ENCODE measurements at places on chromosomes 2 and 18. TPM values are rescaled to one million over a fixed set of nuclear protein-coding genes. Genes with fewer than 3 reads are reported as not detected.
A peak's percentile ranks its signal among the peaks of the same experiment; 100 is the strongest.

DNA sequence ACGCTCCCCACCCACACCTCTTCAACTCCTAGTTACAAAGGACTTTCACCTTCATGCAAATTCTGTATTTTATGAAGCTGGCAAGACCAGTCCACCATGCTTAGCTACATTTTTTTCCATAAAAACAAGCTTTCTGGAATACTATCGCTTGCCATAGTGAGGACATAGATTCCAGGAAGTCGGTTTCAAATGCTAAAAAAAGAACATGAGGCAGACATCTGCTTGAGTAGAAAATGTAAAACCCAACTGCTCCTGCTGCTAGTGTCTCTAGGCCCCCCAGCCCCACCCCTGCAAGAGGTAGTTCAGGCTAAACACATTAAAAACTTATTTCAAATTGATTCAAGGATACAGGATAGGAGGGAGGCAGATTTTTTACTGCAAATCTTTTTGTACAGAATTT lies 148.9 kb downstream of the SMAD2 start:
- DNase-seq, result no peak

GRCh38 chr2:1588978-1589621 lies 155.2 kb downstream of the PXDN start:
- DNase-seq, result no peak

GRCh38 chr2:102736410-102737409 lies 25.1 kb upstream of the TMEM182 start:
- peak; percentile 62 for DNase-seq

- DNase-seq, result peak; percentile 51
Measured at GRCh38 chr2:145692971-145693478, 1173.1 kb upstream of the ZEB2 start.

GRCh38 chr18:56294484-56295183 lies 343.8 kb downstream of the TXNL1 start:
- DNase-seq, result no peak

DNA sequence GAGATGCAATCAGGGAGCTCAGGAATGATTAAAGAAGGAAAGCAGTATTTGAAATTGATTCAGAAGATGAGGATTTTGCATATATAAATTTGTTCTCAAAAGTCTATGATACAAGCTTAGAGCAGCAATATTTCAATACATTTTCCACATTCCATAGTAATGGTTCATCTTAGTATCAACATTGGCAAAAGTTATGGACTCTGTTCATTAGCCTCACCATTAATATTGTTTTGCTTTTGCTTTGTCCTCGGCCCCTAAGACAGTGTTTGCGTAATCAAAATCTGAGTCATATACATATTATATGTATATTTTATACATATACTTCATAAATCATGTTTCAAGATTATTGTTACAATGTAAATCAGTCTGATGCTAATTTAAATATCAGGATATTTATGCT lies 176.6 kb downstream of the CNTNAP5 start:
- DNase-seq, result no peak

DNA sequence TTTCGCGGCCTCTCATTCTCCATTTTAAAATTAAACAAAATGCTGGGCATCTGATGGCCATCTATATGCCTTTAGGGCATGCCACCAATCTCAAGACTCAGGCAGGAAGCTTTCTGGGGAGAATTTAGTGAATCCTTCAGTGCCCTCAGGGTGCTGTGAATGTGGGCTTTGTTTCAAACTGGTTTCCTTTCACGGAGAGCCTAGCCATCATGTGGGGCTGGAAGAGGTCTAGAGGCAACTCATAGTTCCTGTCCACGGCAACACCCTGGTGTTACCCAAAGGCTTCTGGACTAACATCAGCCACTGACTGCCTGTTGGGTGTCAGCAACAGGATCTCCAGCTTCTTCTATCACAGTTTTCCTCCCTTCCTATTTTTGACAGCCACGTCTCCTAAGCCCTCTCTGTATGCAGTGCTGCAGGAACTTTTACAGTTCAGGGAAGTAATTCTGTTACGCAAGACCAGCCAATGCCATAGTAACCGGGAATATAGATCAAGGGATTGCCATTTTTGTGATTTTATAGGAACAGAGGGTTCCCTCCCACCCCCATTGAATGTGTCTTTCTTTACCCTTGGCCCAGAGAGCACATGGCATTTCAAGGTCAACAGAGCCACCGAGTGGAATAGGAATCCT lies 7.9 kb upstream of the WDR33 start:
- DNase-seq, result no peak

- no peak for DNase-seq
Measured at GRCh38 chr2:202771336-202771735, 100.2 kb downstream of the ICA1L start.

DNA sequence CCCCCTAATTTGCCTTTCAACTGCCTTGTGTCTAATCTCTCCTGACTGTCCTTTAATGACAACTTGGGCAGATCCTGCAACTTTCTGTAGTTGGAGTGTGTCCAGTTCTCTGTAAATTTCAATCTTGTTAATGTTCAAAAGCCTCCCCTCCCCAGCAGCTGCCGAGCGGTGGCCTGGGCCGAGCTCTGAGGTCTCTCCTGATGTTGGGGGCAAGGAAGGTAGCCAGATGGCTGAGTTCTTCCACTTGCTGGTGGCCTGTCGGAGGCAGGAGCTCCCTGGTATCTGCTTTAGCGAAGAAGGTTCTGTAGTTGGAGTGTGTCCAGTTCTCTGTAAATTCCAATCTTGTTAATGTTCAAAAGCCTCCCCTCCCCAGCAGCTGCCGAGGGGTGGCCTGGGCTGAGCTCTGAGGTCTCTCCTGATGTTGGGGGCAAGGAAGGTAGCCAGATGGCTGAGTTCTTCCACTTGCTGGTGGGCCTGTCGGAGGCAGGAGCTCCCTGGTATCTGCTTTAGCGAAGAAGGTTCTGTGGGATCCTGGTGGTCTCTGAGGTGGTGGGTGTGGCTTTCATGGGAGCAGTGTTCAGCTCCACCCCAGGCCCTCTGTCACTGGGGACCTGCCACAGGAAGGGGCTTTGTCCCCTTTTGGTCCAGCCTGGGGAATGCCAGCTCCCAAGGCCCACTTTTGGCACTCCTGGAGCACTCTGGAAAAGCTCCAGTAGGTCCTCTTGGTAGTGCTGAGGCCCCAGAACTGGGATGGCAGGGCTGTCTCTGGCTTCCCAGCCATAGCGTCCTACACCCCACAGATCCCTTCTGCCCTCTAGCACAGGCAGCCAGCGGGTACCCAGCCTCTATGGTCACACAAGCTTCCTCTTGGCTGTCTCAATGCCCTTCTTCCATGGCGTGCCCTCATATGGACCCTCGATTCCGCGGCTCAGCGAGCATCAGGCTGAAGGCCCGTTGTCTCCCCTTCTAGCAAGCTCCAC lies 211.9 kb downstream of the ALPK2 start:
- no peak for DNase-seq

- DNase-seq, result no peak
Measured at GRCh38 chr2:64212801-64213321, 68.6 kb upstream of the PELI1 start.

GRCh38 chr2:236673823-236674185 lies 104.2 kb downstream of the ACKR3 start:
- DNase-seq, result no peak

DNA sequence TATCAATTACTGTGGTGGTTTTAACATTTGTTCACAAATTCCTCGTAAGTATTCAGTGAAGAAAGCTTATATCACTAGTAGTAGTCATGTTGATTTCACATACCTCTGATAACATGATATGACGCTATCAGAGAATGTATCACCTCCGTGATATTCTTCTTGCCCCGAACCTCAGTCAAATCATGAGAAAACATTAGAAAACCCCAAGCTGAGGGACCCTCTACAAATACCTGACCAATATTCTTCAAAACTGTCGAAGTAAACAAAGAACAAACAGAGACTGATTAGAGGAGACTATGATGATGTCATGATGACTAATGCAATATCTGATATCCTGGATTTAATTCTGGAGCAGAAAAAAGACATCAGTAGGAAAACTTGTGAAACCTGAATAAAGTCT lies 85.6 kb upstream of the SPOPL start:
- peak; percentile 92 for DNase-seq

GRCh38 chr2:197080578-197081216 lies 154.2 kb upstream of the PGAP1 start:
- DNase-seq, result no peak

DNA sequence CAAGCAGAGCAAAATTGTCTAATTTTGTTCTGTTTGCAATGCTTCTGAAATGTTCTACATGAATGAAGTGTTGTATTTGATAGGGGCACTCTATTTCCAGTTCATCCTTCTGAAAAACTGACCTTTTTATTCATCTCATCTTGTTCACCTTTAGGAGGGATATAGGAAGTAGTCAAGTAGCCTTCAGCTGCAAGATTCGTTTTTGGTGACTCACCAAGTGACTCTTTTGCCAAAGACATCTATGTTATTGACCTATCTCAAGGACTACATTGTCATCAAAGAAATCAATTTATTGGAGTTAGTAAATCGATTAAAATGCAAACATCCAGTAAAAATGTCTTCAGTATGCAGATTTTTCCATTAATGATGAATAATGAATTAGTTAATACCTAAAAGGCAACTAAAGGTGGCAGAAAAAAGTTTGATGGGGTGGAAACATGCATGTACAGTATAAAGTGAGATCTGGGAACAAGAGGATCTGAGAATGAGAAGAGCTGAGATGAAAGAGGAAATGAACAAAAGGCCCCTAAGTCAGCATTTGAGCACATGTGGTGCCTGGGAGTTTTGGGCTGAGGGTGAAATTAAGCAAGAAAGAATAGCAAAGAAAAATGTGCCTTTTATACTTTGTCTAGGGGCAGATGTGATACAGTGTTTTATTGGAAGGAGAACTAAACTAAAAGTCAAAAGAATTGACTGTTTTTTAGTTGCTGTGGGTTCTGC lies 255.1 kb upstream of the LINC00305 start:
- no peak for DNase-seq

GRCh38 chr18:35077937-35078336 lies 36.7 kb downstream of the MAPRE2 start:
- no peak for DNase-seq

- DNase-seq, result no peak
Measured at GRCh38 chr2:13751955-13752354, 880.6 kb upstream of the LRATD1 start.

Gene UGT1A10
- not detected for total RNA-seq

Gene MC4R
- not detected for total RNA-seq

Gene C2orf66
- 0.84 TPM for total RNA-seq

Gene MARCO
- total RNA-seq, result not detected

Gene ITGB6
- not detected for total RNA-seq

Gene EPHA4
- total RNA-seq, result 59.3 TPM

Gene ABCG8
- not detected for total RNA-seq

Gene C2orf15
- total RNA-seq, result 0.27 TPM

Gene TCF7L1
- not detected for total RNA-seq

Gene LRP2
- 0.20 TPM for total RNA-seq

Gene ZNF804A
- 4.3 TPM for total RNA-seq

All from NCI-H460 (cell line).